ENCODE measurements at places on chromosomes 13 and 19.

DNA sequence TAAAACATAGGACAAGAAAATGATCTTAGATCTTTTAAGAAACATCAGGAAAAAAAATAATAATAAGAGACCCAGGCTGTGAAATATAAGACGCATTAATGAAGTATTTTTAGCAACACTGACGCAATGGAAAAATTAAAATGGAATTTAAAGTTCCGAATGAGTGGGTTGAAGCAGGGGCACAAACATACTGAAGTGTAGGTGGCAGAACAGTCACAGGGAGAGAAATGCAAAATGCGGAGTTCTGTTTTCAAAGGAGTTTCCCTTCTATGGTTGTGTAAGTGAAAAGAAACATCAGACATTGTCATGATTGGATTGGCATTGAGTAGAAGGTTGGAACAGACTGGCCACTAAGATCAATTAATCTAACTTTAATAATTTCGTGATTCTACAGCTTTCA is 159.8 kb downstream of the CYSLTR2 start:
- DNase-seq, result no peak

DNA sequence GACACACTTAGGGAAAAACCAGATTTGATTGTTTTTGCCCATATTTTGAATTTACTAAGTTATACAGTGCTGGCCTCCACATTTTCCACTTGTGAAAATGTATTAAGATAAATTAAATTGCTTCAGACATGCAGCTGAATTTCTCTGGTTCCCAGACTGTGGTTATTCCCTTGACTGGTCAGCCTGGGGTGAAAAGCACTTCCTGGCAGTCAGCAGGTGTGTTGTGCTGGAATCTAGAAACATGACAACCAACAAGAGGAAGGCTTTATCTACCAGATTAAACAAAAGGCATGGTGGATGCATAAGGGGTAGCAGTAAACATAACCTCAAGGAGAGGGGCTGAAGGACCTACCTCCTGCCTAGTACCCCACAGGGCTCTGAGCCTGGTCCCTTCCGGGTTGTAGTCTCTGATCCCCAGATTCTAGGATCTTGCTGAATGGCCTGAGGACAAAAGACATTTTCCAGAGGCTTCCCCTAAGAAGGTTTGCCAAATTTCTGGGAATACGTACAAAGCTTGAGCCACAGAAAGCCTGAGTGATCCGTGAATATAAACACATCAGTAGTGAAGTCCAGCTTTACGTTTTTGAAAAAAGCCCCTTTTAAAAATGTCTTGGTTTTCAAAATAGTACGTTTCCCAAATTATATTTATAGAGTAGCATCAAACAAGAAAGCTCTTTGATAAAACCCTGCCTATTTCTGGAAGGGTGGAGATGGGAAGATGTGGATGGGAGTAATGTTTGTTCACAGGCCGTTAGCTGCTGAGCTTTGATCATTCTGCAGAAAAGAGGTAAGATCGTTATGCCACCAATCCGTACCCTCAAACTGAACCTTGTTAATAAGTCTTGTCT is 133.4 kb downstream of the LACC1 start:
- DNase-seq, result no peak

- no peak for DNase-seq
These were observed 4.6 kb downstream of the GRIN2D start for GRCh38 chr19:48398102-48398374.

DNA sequence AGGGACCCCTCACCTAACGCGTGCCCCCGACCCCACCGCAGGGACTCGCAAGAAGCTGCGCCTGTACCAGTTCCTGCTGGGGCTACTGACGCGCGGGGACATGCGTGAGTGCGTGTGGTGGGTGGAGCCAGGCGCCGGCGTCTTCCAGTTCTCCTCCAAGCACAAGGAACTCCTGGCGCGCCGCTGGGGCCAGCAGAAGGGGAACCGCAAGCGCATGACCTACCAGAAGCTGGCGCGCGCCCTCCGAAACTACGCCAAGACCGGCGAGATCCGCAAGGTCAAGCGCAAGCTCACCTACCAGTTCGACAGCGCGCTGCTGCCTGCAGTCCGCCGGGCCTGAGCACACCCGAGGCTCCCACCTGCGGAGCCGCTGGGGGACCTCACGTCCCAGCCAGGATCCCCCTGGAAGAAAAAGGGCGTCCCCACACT is 4.7 kb upstream of the MYBPC2 start:
- peak; percentile 82 for DNase-seq

- DNase-seq, result no peak
These were observed 28.1 kb downstream of the ATP4B start for GRCh38 chr13:113629866-113630265.

- no peak for DNase-seq
These were observed 101.2 kb downstream of the WASF3 start for GRCh38 chr13:26658448-26659385.

GRCh38 chr13:58830841-58831240 is 1199.3 kb downstream of the PCDH17 start:
- DNase-seq, result no peak

Data from GM12865 (cell line).